Smooth muscle cell of the pulmonary artery (primary cell): ENCODE measurements at places on chromosomes 2 and 18. TPM values are rescaled to one million over a fixed set of nuclear protein-coding genes. Genes with fewer than 3 reads are reported as not detected.

COLEC12 gene
- total RNA-seq, result 16.2 and 21.1 TPM in 2 replicates

NXPH2 gene
- total RNA-seq, result 0.33 and 0.52 TPM in 2 replicates

NDUFV2 gene
- total RNA-seq, result 71.7 and 72.1 TPM in 2 replicates

GPR75 gene
- 1.5 and 2.4 TPM in 2 replicates for total RNA-seq

NT5C1B gene
- not detected in 2 replicates for total RNA-seq

ZBTB7C gene
- 0.46 TPM in 1 of 2 replicates, not detected in the other for total RNA-seq

TTN gene
- total RNA-seq, result 1.2 and 3.3 TPM in 2 replicates

RND3 gene
- 220 and 647 TPM in 2 replicates for total RNA-seq
